OCI-LY7 (cell line): ENCODE measurements at places on chromosomes 12 and 14. TPM values are rescaled to one million over a fixed set of nuclear protein-coding genes. Genes with fewer than 3 reads are reported as not detected.

Gene TSHR
- total RNA-seq, result 3.8 and 4.9 TPM in 2 replicates

Gene CPSF6
- 163 and 165 TPM in 2 replicates for total RNA-seq

Gene TCTN1
- 19.9 and 21.0 TPM in 2 replicates for total RNA-seq

Gene KERA
- total RNA-seq, result not detected in 2 replicates

Gene RAD51B
- total RNA-seq, result 72.8 and 89.9 TPM in 2 replicates

Gene CAPZA3
- total RNA-seq, result not detected in 2 replicates

- DNase-seq, result peak; percentile 44
Measured at GRCh38 chr14:39265033-39265432, 31.3 kb downstream of the MIA2 start.

- no peak for DNase-seq
Measured at GRCh38 chr14:29028973-29029582, 262.5 kb downstream of the FOXG1 start.

- DNase-seq, result no peak
Measured at GRCh38 chr12:57816855-57817151, 1.7 kb downstream of the AVIL start.

- no peak for DNase-seq
Measured at GRCh38 chr14:84760489-84761126, 769.3 kb upstream of the FLRT2 start.

DNA sequence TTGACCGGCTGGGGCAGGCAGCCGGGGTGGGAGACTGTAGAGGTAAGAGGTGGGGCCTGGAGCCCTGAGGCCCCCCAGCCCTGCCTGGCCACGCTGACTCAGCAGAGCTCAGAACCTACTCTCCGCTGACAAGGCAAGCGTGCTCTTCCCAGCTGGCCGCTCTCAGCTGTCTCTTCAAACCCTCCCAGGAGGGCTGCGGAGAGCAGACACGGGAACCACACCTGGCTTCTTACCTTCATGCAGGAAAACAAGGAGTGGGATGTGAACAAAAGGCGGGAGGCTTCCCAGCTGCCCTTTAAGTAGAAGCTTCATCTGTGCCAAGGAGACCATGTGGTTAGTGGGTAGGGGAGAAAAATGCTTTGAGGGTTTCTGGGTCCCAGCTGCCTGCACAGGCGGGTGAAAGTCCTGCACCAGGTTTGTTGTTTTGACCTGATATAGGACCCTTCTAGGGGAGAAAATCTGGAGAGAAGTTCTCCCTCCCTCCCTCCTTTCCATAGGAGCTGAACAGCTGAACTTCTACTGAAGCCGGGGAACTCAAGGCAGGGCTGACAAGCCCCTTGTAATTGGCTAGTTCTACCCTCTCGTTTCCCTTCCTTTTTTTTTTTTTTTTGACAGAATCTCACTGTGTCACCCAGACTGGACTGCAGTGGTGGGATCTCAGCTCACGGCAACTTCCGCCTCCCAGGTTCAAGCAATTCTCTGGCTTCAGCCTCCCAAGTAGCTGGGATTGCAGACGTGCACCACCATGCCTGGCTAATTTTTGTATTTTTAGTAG, 12.8 kb upstream of the TESC start:
- no peak for DNase-seq

GRCh38 chr12:3177778-3178425, 100.7 kb downstream of the TSPAN9 start:
- peak; percentile 63 for DNase-seq

DNA sequence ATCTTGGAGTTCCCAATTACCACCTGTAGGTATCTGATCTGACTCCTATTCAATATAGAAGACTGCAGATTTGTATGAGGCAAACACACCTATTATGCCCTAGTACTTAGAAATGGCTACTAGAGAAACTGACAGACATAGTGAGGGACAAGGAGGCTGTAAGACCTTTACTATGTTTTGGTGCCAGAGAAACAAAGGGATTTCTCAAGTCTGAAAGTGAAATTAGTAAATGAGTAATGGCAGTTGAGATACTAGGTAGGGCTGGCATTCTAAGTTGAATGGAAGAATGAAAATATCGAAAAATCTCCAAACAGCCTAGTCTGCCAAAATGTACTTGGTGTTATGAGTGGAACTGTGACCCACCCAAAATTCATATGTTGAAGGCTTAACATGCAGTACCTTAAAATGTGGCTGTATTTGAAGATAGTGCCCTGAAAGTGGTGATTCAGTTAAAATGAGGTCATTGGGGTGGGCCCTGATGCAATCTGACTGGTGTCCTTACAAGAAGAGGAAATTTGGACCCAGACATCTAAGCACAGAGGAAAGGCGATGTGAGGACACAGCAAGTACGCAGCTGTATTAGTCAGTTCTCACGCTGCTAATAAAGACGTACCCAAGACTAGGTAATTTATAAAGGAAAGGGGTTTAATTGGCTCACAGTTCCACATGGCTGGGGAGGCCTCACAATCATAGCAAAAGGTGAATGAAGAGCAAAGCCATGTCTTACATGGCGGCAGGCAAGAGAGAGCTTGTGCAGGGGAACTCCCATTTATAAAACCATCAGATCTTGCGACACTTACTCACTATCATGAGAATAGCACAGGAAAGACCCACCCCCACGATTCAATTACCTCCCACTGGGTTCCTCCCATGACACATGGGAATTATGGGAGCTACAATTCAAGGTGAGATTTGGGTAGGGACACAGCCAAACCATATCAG, 127.0 kb downstream of the APAF1 start:
- DNase-seq, result no peak
